ENCODE measurements at places on chromosomes 7 and 10.
A peak's percentile ranks its signal among the peaks of the same experiment; 100 is the strongest.

DNA sequence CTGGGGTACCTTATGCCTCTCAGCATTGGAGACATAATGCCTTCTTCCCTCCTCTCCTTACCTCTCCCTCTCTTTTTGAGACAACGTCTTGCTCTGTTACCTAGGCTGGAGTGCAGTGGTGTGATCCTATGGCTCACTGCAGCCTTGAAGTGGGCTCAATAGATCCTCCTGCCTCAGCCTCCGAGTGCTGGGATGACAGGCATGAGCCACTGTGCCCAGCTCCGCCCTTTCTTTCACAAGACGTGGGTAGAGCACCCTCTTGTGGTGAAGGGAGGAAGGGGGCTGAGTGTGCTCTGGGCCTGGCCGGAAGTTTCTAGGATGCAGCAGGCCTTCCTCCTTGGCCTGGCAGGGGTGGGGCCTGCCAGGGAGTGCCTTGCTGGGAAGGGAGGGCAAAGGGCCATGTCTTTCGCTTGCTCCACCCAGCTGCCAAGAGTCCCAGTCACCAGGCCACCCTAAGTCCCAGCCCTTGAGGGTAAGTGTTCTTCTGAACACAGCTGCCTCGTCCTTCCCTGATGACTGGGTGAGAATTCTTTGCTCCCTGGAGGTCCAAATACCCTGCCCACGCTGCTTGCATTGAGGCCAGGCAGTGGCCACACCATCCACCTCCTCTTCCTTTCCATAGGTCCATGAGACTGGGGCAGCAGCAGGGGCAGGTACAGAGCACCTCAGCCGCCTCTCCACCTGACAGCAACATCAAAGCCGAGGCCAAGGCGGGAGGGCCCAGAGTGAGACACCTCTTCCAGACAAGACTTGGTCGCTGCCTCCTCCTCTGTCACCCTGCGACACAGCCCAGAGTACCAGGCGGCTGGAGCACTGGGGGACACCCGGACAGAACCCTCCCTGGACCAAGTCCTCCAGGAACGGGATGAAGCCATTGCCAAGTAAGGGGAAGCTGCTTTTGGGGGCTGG is 3.7 kb downstream of the ABHD11 start:
- DNase-seq, result peak; percentile 69

DNA sequence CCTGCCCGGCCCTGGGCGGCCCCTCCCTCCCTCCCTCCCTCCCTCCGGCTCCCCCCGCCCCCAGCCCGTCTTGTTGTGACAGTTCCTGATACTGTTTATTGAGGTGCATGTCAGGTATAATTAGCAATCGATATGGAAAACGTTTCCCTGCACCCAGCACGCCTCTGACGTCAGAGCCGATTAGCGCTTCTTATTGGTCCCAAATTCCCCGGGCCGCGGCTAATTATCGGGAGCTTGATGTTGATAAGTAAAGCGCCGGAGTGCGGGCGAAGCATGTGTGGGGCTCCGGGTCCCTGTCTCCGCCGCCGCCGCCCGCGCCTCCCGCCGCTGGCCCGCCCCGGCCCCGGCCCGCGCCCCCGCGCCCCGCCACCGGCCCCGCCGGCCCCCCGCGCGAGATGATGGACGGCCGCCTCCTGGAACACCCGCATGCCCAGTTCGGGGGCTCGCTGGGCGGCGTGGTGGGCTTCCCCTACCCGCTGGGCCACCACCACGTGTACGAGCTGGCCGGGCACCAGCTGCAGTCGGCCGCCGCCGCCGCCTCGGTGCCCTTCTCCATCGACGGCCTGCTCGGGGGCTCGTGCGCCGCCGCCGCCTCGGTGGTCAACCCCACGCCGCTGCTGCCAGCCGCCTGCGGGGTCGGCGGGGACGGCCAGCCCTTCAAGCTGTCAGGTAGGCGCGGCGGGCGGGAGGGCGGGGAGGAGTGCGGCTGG is at the start of gene UNCX:
TSS of gene UNCX (plus strand) at position 250 of the 710 bp plus-strand sequence. CDS start at position 396, 146 bp downstream.
- DNase-seq, result no peak

GRCh38 chr7:98420966-98421612 is 20.2 kb upstream of the BAIAP2L1 start:
- DNase-seq, result peak; percentile 88

DNA sequence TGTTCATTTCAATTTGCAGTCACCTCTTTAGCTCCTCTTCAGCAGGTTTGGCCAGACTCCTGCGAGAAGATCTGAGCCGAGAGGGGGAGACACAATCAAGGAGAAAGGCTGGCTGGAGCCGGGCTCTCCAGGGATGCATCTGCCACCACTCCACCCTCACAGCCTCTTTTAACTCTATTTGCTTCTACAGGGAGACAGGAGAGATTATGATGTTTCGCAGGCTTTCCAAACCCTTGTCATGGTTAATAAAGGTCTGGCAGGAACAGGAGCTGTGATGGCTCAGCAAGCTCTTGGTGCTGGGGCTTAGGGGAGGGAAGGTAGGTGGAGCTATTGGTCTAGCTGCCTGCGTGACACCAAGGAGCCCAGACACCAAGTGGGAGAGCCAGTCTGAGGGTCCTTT is 448.1 kb upstream of the PODXL start:
- DNase-seq, result no peak

DNA sequence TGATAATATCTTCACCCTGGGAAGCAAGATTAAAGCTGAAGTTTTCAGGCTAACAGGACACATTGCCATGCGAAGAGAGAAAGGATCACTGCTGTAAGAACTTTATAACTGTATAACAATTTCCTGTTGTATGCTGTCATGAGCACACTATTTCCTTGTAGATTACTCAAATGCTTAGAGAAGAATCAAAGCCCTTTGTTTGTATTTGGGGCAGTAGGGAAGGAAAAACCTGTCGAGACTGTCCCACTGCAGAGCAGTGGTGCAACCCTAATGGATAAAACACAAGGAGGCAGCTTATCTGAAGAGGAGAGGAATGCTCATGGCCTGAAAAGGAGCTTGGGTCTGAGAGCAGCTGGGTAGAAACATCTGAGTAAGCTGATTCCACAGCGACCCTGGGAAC is 327.7 kb upstream of the NPSR1 start:
- no peak for DNase-seq

DNA sequence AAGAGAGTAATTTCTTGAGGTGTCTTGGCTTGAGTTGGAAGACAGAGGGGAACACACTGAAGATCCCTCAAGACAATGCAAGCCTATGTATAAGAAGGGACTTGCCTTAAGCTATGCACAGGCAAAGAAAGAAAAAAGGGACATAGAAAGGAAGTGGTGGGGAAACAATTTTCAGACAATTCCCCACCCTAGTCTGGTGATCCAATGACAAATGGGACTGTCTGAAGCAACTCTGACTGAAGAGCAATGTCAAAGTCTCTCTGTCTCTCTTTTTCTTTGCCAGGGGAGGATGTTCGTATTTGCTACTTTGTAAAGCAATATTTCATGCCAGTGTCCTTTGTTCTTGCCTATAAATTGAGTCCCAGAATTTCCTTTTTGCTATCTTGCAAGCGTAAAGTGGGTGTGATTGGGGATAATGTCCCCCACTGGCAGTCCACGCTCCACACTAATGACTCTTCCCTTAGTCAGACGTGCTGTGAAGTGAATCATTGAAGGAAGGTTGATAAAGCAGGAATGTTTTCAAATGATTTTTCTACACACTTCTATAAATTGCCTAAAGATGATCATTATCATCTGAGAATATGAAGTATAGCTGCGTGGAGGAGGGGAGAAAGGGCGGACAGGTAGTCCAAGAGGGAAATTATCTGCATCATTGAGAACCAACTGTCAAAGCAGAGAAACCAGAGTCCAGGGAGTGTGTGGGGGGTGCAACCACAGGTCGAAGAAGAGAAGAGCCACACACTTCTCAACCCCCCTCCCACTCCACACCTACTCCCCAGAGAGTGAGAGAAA is 243.8 kb upstream of the ETV1 start:
- DNase-seq, result no peak
